T-cell (primary cell): ENCODE measurements at places on chromosomes 2 and 18.

DNA sequence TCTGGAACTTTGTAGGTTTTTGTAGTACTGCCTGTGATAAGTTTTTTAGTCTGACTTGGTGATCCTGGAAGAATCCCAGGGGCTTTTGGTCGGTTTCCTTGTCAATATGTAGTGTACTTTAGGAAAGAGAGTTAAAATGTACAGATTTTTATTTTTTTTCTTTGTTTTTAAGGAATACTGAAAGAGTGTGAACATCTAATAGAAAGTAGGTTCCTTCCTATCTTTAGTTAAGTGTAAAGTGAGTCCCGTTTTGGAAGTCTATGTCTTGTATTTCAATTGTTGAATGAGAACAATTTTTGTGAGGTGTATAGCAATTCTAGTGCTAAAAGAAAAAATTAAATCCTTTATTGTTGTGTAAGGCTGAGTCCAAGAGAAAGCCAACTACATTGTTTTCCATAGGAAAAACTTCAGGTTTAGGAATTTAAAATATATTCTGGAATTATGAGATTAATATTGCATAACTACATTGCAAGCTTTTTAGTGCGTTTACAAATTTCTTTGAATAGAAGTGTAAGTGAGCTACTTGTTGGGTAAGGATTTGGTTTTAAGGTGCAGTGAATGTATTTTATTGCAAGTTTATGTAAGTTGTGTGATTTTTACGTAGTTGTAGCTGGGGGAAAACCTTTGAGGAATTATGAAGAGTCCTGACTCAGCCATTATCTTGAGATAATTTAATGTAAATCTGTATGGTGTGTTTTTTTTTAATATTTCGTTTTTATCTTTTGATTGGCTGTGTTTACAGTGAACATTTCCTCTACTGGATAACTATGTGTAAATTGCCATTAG, 1.7 kb downstream of the VAPA start:
- DNase-seq = no peak

- DNase-seq = no peak
Observed at GRCh38 chr2:148882051-148882450, 7.0 kb downstream of the KIF5C start.

- DNase-seq = no peak
Observed at GRCh38 chr2:200442471-200442870, 67.4 kb downstream of the KCTD18 start.

DNA sequence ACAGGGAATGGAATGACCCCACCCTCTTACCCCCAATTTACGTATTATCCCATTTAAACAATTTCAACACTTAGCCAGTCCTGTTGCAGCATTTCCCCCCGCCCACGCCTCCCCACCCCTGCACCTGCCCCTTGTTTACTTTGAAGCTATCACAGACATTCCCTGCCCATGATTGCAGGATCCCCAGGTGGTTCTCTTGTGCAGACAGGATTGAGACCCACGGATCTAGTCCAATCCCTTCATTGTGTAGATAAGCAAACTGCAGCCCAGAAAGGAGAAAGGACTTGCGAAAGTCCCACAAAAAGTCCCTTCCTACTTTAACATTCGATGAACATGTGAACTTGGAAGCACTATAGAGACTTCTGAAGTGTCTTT, 38.9 kb downstream of the TMEM17 start:
- DNase-seq = no peak

- DNase-seq = no peak
Observed at GRCh38 chr2:142582317-142582716, 295.1 kb upstream of the KYNU start.

GRCh38 chr2:115652652-115653051, 1210.2 kb downstream of the DPP10 start:
- no peak for DNase-seq

- DNase-seq = no peak
Observed at GRCh38 chr2:193965263-193965662, 1691.8 kb upstream of the SLC39A10 start.

GRCh38 chr2:172462849-172463381, 35.5 kb downstream of the ITGA6 start:
- DNase-seq = peak; percentile 27

- DNase-seq = no peak
Observed at GRCh38 chr2:232873909-232874641, 4.0 kb downstream of the SNORC start.

DNA sequence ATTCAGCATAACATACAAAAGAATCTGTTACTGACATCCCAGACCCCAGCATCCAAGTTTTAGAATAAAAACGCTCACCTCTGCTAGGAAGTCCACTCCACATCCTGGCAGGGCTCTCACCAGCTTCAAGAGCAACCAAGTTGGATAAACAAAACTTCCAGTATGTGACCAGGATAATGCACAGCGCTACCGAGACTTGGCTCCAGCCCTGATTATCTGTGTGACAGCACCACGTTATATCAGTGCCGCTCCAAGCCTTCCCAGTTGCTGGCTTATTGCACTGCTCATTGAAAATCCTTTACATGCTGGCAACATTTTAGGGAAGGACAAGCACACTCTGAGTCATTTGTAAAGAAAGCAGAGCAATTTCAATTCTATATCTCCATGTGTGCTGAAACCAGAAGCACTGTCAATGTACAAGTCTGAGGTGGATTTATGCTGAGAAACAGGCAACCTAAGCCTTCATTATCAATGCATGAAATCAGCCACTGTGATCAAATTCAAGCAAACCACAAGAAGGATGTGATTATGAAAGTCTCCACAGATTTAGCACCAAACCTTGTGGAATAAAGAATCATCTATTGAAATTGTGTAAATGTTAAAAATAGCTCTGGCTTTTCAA, 115.7 kb downstream of the ZNF385B start:
- DNase-seq = no peak

- no peak for DNase-seq
Observed at GRCh38 chr2:71934595-71935261, 212.9 kb downstream of the CYP26B1 start.

DNA sequence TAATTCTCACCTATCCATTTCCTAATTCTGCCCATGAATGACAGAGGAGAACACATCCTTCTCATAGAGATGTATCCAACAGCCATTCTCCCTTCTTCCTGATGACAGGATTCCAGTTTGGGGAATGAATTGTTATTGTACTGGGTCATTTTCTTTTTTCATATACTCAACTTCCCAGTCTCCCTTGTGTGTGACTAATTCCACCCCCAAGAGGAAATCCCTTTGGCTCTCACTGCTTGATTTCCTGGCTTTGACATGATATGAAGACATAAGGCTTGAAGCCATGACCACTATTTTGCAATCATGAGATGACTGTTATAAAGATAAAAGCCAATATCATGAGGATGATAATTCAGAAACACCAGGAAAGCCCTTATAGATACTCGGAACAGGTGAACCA, 384.7 kb upstream of the ACVR2A start:
- DNase-seq = no peak

DNA sequence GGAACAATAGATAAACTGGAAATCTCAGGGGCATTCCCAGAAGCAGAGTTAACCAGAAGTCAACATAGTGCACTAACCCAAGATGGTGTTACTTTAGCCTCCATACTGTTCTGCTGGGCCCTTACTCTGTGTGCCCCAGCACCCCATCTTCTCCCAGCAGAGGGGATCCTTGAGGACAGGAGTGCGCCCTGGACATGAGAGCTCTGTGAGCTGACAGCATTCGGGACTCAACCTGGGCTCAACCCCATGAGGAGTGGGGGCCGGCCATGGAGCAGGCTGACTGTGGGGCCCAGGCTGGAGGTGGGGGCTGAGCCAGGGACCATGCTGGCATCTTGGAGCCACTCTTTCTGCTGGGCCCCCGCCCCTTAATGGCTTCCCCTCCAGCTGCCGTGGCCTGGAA, 156.3 kb upstream of the HS6ST1 start:
- DNase-seq = no peak

DNA sequence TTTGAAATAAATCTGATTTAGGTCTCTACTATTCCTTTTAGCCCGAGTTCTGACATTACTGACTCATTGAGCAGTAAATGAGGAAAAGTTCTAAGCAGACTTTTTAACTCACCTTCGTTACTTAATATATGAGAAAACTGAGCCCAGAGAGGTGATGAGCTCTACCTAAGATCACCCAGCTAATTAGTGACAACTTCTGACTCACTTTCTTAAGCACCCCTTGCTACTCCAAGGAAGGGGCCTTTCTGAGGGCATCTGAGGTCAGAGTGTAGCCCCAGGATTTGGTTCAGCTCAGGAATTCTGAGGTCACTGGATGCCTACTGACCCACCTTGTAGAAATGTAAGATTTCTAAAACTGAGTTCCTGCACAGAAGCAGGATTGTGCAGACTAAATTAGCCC, 102.2 kb upstream of the FZD5 start:
- no peak for DNase-seq

- no peak for DNase-seq
Observed at GRCh38 chr2:63865159-63865799, 23.6 kb downstream of the UGP2 start.

GRCh38 chr2:75553935-75554531, 6.7 kb downstream of the EVA1A start:
- DNase-seq = no peak

DNA sequence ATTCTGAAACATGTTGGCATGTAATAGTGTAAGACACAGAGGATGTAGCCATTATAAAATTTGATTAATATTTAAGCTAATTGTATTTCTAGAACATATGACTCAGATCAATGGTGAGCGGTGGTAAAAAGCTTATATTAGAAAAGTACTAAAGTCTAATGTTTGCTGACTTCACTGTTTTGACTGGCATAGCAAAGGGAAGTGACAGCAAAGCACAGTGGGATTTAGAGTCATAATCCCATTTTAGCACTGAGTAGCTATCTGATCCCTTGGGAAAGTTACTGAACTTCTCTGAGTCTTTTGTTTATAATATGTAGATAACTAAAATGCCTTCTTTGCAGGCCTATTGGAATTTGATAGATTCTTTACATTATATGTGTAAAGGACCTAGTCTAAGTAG, 60.4 kb downstream of the KIAA1328 start:
- no peak for DNase-seq

- no peak for DNase-seq
Observed at GRCh38 chr2:17637131-17637906, 96.8 kb downstream of the VSNL1 start.

DNA sequence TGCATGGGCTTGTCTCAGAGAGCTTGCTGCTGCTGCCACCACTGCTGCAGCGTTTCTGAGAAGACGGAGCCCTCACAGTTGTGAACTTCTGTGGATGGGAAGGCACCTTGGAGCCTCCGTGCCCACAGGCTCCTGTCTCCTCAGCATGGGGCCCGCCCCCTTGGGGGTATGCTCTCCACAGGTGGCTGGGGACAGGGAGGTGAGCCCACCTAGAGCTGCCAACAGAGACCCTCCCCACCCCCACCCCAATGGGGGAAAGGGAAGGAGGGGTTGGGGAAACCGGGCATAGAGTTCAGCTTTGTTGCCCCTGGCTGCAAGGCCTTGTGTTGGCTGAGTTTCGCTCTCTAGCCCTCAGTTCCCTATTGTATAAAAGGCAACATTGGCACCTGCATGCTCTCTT, 76.1 kb downstream of the INPP4A start:
- DNase-seq = no peak

DNA sequence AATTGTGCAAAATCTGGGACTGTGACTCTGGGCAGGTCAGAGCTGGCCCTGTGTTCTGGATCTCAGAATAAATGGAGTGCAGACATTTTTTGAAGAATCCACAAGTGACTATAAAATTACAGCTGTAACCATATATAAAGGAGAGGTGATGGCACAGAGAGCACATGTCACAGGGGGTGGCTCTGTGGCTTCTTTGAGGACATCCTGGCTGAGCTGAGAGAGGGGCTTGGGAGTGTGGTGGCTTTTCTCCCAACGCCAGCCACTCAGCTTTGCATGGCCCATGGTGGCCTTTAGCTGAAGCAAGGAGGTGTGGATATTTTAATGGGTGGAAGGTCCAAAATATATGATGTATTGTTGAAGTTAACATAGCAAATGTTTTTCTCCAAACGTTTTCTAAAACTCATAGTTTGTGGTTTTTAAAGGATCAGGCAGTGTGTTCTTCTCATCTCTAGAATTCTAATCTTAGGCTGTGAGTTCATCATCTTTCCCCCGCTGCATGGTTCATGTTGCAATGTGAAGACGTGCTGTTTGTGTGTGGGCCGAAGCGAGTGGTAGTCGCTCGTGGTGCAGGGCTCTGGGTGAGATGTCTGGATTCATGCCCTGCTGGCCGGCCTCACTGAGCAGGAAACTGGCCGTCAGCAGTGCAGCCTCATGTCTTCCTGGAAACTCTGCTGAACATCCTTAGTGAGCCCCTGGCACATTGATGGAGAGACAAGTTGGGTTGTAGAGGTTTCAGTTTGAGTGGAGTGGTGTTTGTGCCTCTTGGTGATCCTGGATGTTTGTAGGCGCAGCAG, 109.9 kb downstream of the ZNF236 start:
- DNase-seq = no peak

DNA sequence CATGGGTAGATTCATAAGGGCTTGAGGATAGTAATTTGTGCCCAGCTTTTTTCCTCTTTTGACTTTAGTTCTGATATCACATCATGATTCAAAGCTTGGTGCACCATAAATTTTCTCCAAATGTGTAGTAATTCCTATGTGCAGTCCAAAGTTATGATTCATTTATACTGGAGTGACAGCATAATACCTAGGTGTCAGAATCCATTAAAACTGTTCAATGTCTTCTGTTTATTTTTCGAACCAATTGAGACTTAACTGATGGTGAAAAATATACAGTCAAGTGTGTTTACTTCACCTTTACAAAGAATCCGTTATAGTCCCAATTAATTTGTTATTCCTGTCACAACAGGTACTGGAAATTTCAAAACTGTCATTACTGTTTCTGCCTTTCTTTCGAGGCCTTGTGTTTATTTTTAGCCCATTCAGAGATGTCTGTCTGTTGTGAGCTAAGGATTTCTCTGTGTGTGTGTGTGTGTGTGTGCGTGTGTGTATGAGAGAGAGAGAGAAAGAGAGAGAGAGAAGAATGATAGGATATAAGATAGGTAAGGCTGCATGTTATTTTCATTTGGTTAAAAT, 389.7 kb upstream of the ATP5MC3 start:
- no peak for DNase-seq

DNA sequence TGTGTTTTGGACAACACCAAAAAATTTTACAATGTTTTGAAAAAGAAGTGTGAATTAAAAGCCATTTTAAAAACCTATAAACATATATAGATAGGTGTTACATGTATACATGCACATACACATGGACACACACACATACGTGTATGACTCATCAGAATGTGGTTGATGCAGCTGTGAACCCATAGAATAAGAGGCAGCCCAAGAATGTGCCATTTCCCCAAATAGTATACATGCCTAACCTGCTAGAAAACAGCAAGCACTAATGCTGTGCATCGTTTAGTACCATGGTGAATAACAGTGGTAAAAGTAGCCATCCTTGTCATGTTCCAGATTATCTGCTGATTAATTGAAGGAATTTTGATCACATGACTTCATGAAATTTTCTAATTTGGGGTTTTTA, 149.0 kb downstream of the DSEL start:
- no peak for DNase-seq

- no peak for DNase-seq
Observed at GRCh38 chr2:27992787-27993401, 102.4 kb downstream of the BABAM2 start.

- no peak for DNase-seq
Observed at GRCh38 chr18:58453913-58454317, 175.0 kb downstream of the ALPK2 start.

- no peak for DNase-seq
Observed at GRCh38 chr2:110677080-110677479, 783 bp downstream of the BUB1 start.

GRCh38 chr18:46601141-46601805, 55.7 kb downstream of the LOXHD1 start:
- DNase-seq = no peak

- DNase-seq = no peak
Observed at GRCh38 chr2:140348826-140349225, 1568.6 kb upstream of the NXPH2 start.
